NCI-H1105 treated with DMSO at 0.1 percent for 48 hours (cell line): ENCODE measurements at places on chromosomes 3 and 15.
A peak's percentile ranks its signal among the peaks of the same experiment; 100 is the strongest.

GRCh38 chr15:78212546-78213424 is 21.6 kb downstream of the ACSBG1 start:
- no peak for DNase-seq

GRCh38 chr3:99669879-99670555 is 31.6 kb downstream of the COL8A1 start:
- DNase-seq: no peak

DNA sequence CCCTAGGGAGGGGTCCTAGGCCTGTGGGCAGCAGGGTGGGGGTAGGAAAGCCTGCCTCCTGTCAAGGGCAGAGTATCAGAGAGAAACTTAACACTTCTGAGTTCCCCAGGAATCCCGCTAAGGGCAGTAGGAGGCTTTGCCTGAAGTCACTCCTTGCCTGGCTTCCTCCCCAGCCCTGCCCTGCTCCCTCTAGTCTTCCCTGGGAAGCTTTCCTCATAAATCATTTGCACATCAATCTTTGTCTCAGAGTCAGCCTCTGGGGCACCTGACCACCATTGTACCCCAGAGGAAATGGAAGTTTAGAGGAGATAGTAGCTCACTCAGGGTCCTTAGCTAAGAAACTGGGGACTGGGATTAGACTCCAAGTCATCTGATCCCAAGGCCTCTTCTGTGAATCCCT is 129.4 kb upstream of the TLE3 start:
- peak; percentile 55 for DNase-seq

DNA sequence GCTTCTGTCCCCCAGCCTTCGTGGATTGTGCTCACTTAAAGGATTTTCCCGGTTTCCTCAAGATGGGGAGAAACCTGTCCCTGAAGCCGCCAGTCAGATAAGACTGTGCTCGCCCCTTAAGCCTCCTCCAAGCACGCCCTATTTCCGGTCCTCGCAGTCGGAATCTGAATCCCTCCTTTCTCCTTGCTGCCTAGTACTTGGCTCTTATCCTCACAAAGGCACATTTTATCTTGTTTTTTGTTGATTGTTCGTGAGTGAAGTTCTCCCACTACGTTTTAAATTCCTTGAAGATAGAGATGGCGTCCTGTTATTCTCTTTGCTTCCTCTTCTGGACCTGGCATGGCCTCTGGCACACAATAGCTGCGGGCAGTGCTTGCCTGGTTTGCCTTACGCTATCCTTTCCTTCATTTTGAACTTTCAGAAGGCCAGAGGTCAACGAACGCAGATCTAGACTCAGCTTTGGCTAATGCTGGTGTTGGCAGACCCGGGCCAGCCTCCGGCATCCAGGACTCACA is 1.7 kb downstream of the CLDN11 start:
- no peak for DNase-seq

GRCh38 chr3:14223595-14223994 is 45.0 kb downstream of the LSM3 start:
- no peak for DNase-seq

DNA sequence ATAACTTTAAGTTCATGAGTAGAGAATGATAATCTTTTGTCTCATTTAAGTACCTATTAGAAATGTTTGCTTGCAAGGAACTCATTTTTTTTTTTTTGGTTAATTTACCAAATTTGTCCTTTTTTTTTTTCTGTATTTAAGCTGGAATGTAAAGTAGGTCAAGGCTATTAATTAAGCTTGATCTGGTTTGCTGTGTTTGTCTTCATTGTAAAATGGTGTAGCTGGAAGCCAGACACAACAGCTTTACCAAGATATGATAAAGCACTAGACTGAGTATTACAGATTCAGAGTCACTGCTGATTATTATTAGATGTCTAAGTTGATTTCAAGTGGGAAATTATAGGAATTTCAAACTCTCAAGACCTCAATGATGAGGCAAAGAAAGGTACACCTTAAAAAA is 15.0 kb upstream of the ZPLD1 start:
- DNase-seq: no peak

DNA sequence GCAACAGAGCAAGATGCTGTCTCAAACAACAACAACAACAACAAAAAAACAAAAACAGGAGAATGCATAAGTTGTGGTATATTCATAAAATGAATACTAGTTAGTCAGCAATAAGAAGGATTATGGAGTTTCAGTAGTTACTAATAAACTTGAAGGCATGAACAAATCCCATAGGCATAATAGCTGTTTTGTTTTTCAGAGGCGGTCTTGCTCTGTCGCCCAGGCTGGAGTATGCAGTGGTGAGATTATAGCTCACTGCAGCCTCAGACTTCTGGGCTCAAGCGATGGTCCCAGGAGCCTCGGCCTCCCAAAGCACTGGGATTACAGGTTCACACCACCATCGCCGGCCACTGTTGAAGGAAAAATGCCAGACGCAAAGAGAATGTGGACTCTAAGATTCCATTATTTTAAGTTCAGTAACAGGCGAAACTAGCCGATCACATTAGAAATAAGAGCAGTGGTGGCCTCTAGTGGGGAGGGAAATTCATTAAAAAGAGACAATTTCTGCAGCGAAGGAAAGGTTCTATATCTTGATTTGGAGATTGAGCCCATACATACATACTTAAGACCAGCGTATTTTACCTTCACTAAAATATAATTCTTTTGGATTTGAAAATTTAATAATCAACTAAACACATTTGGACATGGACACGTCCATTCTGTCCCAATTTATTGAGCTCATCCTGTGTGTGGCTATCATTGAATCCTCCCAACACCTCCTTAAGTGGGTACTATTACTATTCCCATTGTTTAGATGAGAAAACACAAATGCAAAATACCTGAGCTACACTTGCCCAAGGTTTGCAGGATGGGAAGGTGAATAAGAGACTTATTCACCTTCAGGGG is 27.4 kb upstream of the HDAC11 start:
- no peak for DNase-seq

DNA sequence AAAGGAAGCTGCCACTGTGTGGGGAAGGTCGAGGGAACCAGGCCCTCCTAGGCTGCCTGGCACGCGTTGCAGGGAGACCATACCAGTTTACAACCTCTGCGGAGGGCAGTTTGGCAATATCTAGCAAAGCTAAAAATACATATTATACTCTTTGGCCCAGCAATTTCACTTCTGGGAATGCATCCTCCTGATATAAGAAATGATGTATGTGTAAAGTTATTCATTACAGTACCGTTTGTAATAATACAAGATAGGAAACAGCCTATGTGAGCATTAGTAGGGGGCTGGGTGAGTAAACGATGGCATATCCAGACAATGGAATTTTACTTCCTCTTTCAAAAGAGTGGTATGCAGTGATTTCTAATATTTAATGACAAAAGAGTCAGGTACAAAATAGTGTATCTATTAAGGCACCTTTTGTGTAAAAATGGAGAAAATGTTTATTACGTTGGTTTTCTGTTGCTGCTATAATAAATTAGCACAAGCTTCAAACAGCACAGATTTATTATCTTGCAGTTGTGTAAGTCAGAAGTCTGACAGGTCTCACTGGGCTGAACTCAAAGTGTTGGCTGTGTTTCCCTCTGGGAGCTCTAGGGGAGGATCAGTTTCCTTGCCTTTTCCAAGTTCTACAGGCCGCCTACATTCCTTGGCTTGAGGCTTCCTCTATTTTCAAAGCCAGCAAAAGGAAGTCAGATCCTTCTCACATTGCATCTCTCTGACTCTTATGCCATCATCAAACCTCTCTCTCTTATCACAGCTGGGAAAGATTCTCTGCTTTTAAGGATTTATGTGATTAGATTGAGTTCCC is 9.0 kb downstream of the APOD start:
- no peak for DNase-seq

- DNase-seq: no peak
Observed at GRCh38 chr15:66621491-66622467, 56.0 kb upstream of the LCTL start.
